ENCODE measurements at places on chromosomes 5 and 9.

DNA sequence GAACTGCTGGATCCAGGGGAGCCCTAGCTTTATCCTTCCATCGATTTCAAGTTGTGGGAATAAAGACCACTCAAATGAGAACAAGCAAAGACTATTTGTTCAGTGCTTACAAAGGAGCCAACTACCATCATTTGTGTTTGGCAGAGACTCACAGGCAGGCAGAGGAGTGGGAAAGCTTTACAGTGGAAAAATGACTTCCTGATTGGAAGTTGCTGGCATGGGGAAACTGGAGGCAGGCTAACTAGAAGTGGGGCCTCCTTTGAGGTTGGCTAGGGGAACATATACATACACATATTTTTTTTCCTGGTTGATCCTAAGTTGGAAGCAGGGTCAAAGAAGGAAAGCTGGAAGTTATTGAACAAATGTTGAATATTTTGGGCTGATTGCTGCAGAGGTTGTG lies 121.7 kb downstream of the ACTBL2 start:
- no peak for DNase-seq

DNA sequence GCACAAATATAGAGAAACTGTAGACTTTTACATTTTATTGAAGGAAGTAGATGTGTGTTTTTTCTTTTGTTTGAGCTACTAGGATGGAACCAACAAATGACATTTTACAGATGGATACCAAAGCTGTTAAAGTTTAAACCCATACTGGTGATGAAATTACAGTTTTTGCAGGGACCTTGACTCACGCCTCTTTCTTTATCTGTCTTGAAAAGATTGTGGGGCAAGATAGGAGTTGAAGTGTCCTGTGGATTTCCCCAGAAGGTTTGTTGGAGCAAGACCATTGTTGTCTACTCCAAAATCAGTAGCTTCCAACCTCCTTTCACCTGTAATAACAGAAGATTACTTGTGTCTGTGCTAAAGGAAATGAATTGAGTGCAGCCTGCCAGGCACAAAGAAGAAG lies 4.1 kb upstream of the C5orf63 start:
- no peak for DNase-seq

GRCh38 chr5:79802406-79802805 lies 112.8 kb downstream of the CMYA5 start:
- DNase-seq, result no peak

DNA sequence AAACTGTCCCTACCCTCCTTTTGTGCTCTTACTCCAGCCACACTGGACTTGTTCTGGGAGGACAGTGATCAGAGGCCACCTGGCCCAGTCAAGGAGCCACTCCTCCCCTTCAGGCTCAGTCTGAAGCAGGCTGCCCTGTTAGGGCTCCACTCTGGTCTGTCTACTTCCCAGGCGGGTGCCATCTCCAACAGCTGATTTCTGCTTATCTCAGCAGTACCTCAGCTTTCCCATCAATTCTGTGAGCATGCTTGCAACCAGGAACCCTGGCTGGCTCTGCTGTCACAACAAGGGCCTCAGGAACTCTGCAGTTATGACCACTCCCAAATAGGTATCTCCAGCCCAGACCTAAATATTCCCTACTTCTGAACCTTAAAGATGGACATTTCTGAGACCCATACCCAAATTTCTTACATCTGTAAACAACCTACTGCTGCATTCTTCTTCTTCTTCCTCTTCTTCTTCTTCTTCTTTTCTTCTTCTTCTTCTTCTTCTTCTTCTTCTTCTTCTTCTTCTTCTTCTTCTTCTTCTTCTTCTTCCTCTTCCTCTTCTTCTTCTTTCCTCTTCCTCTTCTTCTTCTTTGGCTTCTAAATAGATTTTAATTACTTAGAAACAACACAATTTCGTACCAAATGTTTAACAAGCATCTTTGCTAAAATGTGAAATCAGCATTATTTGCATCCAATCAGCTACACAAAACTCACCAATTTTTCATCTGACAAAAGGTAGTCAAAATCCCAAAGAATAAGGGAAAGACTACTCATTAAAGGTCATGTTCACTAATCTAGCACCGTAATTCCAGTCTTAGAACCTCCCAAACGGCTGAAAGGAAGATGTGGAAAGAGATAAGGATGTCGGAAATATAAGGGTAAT lies 13.6 kb upstream of the SLC22A4 start:
- DNase-seq, result no peak

GRCh38 chr5:65299861-65300260 lies 181.9 kb downstream of the ADAMTS6 start:
- no peak for DNase-seq

- no peak for DNase-seq
Observed at GRCh38 chr5:158117467-158118160, 258.7 kb upstream of the CLINT1 start.

DNA sequence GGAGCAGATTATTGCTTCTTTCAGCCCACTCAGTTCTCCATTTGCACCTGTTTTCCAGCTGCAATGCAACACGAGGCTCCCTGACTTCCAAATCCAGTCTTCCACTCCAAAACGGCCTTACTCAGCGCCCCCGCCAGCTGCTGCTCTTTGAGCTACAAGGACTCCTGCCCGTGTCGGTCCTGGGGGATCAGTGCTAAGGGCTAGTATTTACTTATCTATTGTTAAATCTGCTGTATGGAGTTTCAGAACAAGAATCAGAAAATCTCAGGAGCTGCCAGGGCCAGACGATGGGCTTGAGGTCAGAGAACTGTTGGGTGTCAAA lies 44.1 kb downstream of the OR2V1 start:
- no peak for DNase-seq

- no peak for DNase-seq
Observed at GRCh38 chr5:15574128-15574527, 74.1 kb downstream of the FBXL7 start.

- no peak for DNase-seq
Observed at GRCh38 chr5:173795601-173796000, 92.5 kb upstream of the CPEB4 start.

GRCh38 chr5:95365302-95366095 lies 25.7 kb upstream of the FAM81B start:
- DNase-seq, result no peak

DNA sequence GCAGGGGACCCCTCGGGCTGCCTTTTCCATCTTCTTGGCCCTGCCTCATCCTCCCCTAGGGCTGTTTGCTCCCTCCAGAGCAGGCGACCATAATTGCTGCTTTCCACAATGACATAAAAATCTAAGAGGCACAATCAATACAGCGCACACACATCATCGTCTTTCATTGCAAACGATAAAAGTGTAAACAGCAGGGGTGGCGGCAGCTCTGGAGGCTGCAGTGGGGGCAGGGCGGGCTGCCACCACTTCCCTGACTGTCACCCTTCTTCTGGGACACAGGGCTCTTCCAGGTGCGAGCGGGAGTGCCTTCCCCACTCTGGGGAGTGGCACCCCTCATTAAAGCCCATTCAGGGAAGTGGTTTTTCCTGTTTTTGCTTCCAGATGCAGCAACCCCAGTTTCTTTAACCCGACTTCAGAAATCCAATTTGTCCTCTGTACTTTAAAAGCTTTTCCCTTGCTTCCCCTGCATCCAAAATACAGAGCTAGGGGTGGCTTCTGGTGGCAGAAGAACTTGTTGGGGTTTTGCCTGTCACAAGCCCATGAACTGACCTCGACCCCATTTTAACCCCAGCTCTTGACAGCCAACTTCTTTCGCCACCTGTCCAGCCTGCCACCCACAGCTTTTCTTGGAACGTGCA lies 45.7 kb downstream of the TSPAN17 start:
- DNase-seq, result no peak

- peak; percentile 65 for DNase-seq
Observed at GRCh38 chr5:157603333-157604190, 28.0 kb upstream of the ADAM19 start.

GRCh38 chr5:119895066-119895465 lies 265.7 kb downstream of the FAM170A start:
- no peak for DNase-seq

All from stimulated activated CD8-positive, alpha-beta memory T cell treated with anti-CD3 and anti-CD28 coated beads, Interleukin-4, amount 100 ng/mL, for 48 hours (primary cell).